Substantia nigra (tissue), 51 donors: ENCODE measurements at places on chromosomes 13 and 19.

DNA sequence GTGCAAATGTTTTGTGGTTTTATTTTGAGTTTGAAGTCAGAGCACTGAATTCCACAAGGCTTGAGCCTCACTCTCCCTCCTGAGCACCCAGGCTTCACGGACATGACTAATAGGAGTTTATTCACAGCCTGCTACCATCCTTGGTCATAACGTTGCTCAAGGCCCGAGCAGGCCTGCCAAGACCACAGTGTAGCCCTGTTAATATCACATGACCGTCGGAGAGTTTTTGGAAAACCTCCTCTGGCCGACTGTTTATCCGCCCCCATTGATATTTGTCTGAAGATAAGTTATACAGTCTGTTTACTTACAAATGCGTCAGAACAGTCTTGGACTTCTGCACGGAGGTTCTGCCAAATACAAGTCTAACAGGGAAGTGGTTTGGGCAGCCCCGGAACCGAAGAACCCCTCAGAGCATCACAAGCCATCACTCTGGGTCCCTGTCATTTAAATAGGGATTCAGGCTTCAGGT is 89.9 kb downstream of the COL4A2 start:
- peak; percentile 19 for DNase-seq

GRCh38 chr19:30097746-30098280 is 155.8 kb downstream of the URI1 start:
- DNase-seq, result no peak

- DNase-seq, result no peak
These were observed 17.5 kb upstream of the CPB2 start for GRCh38 chr13:46122304-46122703.

GRCh38 chr19:30024091-30024490 is 82.1 kb downstream of the URI1 start:
- no peak for DNase-seq

DNA sequence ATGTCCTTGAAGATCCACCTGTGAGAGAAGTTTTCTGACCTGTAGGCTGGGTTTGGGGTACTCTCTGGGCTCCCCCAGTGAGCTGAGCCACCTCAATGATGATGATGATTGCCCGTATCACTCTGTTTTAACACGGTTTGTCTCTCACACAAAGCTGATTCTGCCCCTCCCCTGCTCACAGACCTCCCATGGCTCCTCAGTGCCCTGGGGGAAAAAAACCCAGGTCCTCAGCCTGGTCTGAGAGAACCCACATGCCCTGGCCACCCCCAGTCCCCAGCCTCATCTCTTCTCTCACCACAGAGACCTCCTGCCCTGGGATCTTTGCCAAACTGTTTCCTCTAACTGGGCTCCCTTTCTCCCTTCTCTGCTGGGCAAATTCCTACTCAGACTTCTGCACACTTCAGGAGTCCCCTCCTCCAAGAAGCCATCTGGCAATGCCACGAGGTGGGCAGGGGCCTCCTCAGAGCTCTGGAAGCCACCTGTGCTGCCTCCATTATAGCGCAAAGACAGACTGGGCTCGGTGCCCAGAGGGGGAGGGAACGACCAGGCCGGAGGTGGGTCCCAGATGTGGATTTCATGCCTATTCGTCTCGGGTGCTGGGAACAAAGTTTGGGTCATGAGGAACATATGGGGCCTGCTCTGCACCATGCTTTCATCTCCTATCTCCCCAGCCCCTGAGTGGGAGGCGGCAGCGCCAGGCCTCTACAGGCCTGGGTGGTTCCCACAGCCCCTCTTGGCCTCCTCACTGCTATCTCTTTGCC is 8.5 kb upstream of the CA11 start:
- no peak for DNase-seq

DNA sequence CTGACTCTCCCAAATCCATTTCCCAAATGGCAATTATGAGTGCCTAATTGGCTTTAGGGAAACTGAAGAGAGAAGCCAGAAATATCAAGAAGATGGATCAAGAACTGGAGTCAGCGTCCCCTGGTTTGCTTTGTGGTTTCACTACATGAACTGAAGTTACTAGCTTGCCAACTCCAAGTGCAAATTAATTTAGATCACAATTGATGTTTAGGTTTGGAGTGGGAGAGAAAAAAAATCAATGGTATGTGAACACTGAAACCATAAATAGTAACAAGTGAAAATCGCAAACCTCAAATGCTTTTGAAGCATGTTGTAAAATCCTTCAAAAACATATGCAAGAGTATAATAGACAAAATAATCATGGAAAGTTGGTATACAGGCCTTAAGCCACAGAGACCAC is 1528.6 kb upstream of the SLC10A2 start:
- no peak for DNase-seq

- DNase-seq, result no peak
These were observed 381.0 kb downstream of the DIAPH3 start for GRCh38 chr13:59782696-59783095.

GRCh38 chr13:27334774-27335435 is 64.3 kb downstream of the RASL11A start:
- no peak for DNase-seq

GRCh38 chr13:87003265-87003664 is 667.9 kb upstream of the SLITRK5 start:
- DNase-seq, result no peak

DNA sequence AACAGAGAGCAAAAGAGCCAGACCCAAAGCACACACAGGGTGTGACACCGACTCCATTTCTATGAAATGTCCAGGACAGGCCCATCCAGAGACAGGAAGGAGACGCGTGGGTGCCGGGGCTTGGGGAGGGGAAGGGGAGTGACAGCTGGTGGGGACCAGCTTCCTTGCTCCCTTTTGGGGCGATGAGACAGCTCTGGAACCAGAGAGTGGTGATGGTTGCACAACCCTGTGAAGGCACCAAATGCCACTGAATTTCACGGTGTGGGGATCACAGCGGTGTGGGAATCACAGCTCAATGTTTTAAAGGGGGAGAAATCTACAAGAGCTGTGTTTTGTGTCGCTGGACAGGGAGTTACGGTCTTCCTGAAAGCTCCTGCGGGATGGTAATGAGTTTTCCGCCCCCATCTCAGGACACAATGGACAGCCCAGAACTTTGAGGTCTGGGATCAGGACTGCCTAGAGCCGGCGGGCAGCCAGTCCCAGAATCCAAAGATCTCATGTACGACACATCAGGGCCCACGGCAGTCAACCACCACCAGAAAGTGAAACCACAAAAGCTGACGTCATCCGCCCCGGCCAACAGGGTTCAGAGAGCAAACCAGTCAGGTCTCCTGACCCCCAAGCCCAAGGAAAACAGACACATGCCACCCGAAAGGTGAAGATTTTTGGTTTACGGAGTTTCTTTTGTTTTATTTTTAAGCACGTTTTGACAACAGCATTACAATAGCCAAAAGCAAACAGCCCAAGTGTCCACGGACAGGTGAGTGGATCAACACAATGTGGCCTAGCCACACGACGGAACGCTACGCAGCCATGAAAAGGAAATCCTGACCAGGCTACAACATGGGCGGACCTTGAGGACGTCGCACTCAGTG is 7.3 kb downstream of the SGTA start:
- DNase-seq, result no peak

DNA sequence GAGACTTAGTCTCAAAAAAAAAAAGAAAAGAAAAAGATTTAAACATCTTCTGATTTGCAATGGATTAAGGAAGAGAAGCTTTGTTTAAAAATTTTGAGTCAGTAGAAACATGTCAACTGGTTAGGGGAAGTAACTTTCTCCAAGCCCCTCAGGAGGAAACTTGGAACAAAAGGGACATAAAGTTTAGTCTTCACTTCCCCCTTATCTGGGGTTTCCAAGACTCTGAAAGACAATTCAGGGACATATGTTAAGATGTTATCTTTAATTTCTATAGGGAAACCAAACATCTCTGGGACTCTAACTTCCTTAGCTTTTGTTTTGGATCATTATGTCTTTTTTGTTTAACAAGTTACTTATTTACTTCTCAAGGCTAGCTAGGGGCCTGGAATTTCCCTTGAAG is 20.1 kb upstream of the MRI1 start:
- no peak for DNase-seq

GRCh38 chr13:21948769-21949474 is 278.0 kb downstream of the FGF9 start:
- DNase-seq, result no peak
